Activated CD8-positive, alpha-beta memory T cell treated with anti-CD3 and anti-CD28 coated beads for 4 hours (primary cell): ENCODE measurements at places on chromosomes 3 and 15.

DNA sequence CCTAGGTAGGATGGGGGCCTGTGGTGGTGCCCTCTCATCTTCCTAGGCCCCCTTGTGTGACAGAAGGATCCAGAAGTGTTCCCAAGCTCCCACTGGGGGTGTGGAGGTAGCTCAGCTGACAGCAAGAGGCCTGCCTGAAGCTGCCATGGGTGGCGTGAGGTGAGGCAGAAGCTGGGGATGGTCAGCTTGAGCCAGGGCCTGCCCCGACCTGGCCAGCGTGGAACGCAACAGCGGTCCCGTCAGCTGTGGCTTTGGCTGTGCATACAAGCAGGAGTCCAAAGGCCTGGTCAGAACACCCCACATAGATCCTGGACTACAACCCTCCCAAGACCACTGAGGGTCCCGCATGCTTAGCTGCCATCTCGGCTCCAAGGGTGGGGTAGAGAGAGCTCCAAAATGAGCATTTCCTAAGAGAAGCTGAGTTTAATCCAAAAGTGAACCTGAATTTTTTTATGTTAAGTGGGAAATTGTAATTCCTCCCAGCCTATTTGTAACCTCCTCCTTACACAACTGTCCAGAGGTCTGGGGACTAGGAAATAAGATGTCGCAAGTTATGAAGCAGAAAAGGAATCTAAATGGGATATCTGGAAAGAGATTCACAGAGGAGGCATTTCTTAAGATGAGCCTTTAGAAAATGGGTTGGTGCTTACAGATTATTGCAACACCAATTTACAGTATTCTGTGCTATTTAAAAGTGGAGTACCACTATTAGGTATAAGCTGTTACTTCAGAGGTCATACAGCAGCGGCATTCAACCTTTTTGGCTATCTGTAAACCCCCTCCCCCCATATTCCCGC, 9.9 kb upstream of the PLA2G4D start:
- DNase-seq, result no peak

- DNase-seq, result no peak
These were observed 22.8 kb upstream of the ELP6 start for GRCh38 chr3:47536221-47536891.

- no peak for DNase-seq
These were observed 125.4 kb upstream of the BFSP2 start for GRCh38 chr3:133274477-133274876.

- DNase-seq, result no peak
These were observed 42.9 kb downstream of the CFAP20DC start for GRCh38 chr3:59006634-59007517.

DNA sequence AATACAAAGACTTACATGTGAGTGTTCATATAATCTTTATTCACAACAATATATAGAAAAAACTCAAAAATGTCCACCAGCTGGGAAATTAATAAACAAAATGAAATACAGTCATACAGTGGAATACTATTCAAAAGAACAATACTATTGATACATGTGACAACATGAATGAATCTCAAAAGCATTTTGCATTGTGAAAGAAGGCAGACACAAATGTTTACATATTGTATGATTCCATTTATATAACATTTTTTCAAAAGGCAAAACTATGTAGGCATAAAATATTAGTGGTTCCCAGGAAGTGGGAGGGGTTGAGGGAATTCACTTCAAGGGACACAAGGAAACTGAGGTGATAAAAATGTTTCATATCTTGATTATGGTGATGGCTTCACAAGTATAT, 303.2 kb downstream of the CTNNB1 start:
- DNase-seq, result no peak

DNA sequence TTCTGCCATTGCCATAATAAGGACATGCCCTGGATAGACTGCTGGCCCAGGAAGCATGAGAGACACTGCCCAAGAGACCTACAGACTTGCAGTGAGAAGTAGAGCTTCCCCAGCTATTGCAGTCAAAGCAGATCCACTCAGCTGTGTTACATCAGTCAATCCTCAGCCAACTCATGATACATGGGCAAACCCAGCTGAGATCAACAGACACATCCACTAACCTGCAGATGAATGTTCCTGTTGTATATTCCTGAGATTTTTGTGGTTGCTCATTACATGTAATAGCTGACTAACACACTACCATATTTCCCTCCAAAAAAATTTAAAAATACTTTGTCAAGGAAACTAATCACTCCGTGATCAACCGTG, 68.6 kb downstream of the DCLK3 start:
- DNase-seq, result no peak

GRCh38 chr3:98109807-98110549, 20.5 kb upstream of the OR5H1 start:
- no peak for DNase-seq

- DNase-seq, result no peak
These were observed 12.9 kb upstream of the MGA start for GRCh38 chr15:41647262-41647661.
